ENCODE measurements at places on chromosomes 12 and 14.

DNA sequence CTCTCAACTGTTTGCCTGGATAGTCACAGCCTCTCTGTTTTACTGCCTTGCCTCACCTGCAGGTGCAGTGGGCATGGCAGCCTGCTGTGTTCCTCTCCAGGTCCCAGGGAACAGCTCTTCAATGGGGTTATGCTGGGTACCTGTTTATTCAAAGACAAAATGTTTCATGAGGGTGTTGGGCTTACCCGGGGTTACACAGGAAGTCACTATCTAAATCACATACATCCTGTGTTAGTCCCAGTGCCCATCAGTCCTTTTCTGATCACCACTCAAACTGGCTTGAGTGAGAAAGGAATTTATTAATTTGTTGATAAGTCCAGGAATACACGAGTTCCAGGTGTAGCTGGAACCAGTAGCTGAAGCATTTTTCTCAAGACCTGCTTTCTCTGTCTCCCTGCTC lies 1503.6 kb upstream of the TMEM132C start:
- no peak for DNase-seq

DNA sequence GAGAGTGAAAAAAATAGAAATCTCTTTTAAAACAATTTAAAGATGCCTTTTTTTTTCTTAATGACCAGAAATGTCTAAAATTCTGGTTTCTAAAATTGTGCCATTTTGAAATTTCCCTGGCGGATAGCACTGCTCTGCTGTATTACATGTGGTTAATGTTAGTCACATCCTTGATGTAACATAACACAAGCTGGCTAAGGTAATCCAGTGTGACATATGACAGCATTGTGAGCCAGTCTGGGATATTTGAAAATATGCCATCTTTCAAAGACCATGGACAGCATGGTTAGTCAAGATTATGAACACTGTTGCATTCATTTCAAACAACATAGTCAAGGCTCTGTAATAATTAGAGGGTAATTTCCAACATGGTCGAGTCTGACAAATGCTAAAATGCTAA lies 133.2 kb downstream of the ALX1 start:
- no peak for DNase-seq

DNA sequence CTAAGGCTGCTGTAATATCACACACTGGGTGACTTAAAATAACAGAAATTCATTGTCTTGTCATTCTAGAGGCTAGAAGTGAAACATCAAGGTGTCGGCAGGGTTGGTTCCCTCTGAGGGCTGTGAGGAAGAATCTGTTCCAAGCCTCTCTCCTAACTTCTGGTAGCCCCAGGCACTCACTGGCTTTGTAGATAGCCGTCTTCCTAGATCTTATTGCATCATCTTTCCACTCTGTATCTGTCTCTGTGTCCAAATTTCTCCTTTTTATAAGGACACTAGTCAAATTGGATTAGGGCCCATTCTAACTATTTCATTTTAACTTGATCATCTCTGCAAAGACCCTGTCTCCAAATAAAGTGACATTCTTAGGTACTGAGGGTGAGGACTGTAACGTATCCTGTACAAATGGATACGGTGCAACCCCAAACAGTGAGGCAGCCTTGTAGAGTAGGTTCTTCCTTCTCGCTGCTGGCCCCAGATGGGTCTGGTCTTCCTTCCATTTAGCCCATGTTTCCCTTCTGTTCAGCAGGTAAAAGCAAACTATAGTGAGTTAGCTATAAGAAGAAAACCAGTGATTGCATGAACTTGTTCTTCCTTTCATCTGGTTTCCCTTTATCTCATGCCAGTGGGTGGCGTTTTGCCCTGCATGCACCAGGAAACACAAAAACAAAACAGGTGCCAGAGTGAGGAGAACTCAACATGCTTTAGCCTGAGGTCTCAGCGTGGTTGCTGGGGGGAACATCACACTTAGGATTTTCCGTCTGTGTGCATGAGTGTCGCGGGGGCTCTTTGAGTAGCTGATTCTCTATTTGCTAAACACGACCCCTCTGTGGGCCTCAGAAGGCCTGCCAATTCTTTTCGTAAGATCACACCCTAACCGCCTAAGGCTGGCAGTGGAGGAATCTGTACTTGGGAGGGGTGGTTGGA lies 19.5 kb downstream of the TTC9 start:
- DNase-seq: no peak

GRCh38 chr14:49861699-49862088 lies 9.1 kb upstream of the NEMF start:
- DNase-seq: peak; percentile 31

DNA sequence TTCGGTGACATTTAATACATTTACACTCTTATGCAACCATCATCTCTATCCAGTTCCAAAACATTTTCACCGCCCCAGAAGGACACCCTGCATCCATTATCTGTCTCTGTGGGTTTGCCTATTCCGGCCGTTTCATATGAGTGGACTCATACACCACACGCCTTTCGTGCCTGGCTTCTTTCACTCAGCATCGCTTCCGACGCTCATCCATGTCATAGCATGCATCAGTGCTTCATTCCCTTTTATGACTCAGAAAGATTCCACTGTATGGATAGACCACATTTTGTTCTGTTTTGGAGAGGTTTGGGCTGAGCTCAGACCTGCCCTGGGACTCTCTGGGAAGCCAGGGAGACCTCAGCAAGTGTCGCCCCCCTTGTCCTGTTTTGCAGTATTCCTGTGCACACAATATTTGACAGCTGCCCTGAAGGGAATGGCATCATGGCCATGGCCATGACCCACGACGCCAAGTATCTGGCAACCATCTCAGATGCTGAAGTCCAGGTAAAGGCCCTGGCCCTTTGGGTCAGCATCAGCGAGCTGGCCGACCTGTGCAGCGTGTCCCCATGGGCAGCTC lies 23.8 kb downstream of the CFAP251 start:
- no peak for DNase-seq

- DNase-seq: no peak
Observed at GRCh38 chr12:79375050-79375449, 315.7 kb downstream of the PAWR start.

- peak; percentile 60 for DNase-seq
Observed at GRCh38 chr12:30753233-30753632, 1.5 kb downstream of the CAPRIN2 start.

All from glutamatergic neuron (in vitro differentiated cells).